ENCODE measurements at places on chromosomes 7 and 10.

DNA sequence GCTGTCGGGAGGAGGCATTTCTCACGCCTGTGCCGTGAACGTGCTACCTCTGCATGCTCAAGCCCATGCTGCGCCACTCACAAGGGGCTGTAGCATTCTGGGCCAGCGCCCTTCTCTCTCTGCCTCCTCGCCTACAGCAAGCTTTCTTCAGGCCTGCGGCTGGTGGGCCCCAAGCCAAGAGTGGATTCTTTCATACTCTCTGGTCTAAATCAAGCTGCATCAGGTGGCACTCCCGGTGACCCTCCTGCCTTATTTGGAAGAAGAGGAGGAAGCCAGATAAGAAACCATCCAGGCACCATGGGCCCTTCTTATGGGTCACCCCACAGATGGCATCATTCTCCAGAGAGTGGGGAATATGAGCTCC lies 86.7 kb upstream of the DUSP5 start:
- DNase-seq: no peak

DNA sequence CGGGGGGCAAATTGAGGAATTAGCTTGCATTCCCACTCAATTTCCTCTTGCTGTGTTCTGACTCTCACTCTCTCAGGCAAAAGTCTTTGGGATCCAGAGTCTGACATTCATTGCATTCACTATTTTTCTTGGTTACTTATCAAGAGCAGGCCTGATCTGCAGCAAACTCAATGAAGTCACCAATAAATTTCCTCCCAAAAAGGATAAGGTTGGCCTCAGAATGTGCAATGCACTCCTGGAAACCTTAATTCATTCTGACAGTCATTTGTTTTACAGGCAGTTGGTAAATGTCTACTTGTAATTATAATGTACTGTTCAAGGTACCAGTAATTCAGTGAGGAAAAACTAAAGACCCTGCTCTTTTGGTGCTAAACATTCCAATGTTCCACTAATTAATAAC lies 6.3 kb upstream of the DGKI start:
- no peak for DNase-seq

DNA sequence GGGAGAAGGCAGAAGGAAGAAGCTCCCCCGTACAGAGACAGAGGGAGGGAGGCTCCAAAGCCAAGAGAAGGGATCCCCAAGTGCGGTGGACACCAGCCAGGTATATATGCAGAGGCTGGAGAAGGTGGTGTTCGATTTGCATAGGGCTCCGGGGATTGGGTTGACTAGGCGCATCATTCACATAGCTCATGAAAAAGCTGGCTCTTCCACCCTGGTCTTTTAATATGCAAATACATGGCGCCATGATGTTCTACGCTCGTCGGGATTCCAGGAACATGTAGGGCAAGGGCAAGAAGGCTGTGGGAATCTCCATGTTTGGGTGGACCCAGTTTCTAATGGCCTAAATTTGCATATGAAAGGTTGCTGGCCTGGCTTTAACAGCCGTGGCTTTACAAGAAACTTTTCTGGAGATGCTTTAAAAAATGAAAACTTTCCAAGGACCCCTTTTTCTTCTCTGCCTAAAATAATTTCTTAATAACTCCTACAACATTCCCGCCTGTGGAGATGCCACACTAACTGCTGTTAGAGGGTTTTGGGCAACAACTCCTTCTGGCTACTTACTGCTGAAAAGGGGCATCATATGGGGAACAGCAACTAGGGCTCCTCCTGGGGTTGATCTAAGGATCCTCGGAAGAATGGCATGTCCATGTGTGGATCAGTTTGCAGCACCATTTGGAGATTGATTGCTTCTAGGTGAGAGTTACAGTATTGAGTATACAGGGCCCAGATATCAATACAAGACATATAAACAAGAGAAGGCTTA lies 28.3 kb downstream of the C1GALT1 start:
- no peak for DNase-seq

DNA sequence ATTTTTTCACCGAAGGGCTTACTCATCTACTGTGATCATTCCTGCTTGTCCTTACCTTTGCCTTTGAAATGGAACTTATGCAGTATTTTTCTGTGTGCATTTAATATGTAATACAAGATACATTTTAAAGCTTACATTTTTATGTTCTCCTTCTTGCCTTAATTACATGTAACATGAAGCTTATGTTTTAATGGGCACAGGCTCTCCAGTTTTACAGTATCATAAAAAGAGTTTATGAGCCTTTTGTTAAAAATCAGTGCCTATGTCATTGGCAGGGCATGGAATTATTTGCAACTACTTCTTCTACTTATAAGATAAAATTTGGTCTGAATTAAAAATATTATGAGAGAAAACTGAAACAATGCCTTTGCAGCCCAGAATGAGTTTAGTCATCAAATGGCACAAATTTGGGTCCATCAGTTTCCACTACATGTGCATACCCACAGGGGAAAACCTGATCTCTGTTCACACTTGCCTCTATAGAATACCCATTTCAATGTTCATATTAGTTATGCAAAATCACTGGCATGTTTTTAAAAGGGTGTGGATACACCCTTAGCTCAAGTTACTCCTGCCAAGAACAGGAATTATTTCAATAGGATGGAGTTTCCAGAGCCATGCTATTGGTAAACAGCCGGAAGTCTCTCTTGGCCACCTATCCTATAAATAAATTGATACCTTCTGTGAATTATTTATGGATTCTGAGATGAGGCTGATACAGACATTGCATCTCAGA lies 27.9 kb upstream of the WNT16 start:
- no peak for DNase-seq

- DNase-seq: no peak
Measured at GRCh38 chr7:41292487-41292886, 410.4 kb downstream of the INHBA start.

GRCh38 chr10:32937911-32938424 lies 20.1 kb downstream of the ITGB1 start:
- DNase-seq: no peak

DNA sequence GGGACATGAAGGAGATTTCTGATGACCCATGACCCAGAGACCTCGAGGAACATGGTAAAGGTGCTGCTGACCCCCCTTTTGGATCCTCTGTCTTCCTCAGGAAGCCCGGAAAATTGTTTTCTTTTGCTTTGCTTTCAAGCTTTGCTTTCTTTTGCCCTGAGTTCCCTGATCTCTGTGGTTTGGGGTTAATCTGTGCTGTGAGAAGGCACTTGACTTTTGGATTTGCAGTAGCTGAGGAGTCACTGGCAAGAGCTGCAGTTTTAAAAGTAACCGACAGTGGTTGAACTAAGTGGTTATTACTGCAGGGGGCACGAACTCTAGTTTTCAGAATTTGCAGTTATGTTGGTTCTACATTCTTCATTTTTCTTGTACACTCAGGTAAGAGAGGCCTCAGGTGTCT lies 53.0 kb downstream of the PDZD8 start:
- no peak for DNase-seq

DNA sequence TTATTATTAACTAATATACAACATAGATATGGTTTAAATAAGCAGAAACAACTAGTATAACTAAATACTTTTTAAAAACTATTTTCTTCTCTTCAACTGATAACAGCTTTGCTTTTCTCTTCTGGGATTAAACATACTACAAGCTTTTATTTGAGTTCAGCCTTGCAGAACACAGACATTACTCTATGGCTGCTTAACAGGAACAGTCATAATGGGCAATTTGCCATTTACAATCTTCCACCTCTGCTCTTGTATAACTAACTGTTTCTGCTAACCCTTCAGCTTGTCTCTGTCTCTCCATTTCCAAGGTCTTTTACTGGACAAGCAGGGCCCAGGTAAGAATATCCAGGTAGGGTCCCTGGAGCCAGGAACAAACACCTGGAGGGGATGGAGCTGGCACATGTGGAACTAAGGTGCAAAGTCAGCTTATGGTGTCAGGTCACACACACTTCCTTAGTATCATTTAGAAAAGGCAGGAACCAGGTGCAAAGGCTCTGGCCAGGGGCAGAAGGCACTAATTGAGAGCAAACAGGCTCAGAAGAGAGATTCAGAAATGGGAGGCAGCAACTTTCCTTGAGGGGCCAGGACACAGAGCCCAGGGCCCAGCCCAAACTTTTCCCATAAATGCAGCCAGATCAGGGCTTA lies 93.1 kb downstream of the STRA8 start:
- no peak for DNase-seq

- DNase-seq: no peak
Measured at GRCh38 chr10:83648201-83648600, 491.1 kb upstream of the GHITM start.
